ENCODE measurements at places on chromosomes 4 and X.

- DNase-seq, result no peak
These were observed 58.6 kb upstream of the DCTD start for GRCh38 chr4:182975806-182976205.

- no peak for DNase-seq
These were observed 278 bp downstream of the CLOCK start for GRCh38 chr4:55546506-55546755.

- DNase-seq, result no peak
These were observed 104.3 kb upstream of the UGT8 start for GRCh38 chr4:114494246-114494803.

DNA sequence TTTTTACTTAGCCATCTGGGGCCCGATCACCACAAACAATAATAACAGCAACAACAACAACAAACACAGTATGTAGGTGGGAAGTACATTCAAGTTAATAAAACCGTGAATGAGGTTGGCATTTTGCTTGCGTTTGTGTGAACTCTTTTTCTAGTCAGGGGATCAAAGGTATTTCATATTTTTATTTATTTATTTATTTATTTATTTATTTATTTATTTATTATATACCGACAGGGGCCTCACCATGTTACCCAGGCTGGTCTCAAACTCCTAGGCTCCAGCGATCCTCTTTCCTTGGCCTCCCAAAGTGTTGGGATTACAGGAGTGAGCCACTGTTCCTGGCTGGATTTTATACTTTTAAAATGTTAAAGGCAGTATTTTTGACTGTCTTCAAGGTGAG, 325.4 kb downstream of the RAPGEF2 start:
- DNase-seq, result no peak

DNA sequence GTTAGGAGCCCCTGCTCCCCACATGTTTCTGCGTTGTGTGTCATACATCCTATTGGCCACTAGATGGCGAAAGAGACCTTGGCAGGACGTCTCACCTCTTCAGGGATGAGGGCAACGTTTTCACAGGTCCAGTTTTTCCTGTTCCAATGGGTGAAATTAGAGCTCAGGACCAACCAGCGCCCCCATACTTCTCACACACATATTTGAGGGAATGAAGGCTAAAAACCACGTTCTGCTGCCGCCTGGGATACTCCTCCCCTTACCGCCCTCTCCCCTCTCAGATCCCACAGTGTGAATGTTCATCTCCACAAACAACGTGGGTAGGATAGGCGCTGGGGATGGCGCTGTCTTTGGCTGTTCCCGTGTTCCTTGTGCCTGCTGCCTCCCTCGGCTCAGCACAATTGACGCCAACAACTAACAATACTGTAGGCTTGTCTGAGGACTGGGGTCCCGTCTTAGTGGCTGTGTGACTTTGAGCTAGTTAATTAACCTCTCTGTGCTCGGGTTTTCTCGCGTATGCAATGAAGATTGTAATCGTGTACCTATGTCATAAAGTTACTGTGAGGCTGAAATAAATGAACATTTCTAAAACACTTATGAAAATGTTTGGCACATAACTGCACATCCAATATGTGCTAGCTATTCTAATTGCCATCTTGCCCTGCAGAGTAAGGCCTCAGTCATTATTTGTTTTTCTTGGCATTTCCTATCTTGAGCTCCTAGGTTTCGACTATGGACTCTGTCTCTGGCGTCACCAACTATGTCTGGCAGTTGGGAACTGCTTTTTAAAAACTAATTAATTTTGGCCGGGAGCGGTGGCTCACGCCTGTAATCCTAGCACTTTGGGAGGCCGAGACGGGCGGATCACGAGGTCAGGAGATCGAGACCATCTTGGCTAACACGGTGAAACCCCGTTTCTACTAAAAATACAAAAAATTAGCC, 181.3 kb upstream of the STK26 start:
- no peak for DNase-seq

DNA sequence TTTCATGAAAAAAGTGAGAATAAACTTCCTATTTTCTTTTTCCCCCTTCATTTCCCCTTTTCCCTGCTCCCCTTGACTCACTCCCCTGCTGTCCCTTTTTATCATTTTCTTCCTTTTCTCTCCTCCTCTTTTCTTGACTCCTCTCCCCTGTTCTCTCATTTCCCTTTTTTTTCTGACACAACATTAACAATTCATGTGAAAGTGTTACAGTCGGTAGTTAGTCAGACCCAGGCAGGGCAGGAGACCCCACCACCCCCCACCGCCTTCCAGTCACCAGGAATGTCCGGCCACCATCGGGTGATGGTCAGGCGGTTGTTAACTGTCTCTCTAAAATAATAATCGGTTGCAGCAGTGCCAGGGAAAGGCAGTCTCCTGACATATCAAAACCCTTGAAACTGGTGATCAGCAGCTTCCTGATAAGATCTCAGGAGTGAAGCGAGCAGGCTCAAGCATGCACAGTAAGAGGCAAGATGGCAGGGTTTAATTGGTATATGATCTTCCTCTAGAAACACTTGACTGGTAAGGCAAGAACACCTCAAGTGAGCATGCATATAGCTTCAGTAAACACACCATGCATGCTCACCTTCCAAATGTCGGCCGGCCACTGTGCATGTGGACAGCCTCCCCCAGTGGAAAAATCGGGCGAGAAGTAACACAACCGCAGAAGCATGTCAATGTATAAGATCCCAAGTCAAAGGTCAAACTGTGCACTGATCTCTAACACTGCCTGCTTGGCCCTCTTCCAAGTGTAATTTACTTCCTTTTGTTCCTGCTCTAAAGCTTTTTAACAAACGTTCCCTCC, 191.4 kb downstream of the NDST4 start:
- no peak for DNase-seq
